Stimulated activated CD4-positive, alpha-beta T cell treated with anti-CD3 and anti-CD28 coated beads, Interleukin-1b, Interleukin-23, amount 100 ng/mL, for 24 hours (primary cell): ENCODE measurements at places on chromosomes 16 and 17.

DNA sequence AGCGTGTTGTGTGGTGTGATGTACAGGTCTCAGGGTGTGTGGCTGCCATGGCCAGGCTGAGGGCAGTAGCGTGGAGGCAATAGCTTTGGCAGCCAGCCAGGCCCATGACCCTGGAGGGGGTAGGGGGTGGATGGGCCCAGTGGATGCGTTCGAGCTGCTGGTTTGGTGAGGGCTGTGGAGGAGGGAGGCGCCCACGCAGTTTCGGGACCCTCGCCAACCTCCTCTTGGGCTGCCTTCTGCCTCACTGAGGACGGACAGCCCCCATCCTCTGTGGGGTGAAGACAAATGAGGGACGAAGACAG, 238.6 kb upstream of the GSE1 start:
- DNase-seq = no peak

GRCh38 chr16:84044118-84044488, 1.5 kb upstream of the SLC38A8 start:
- DNase-seq = no peak

- no peak for DNase-seq
Measured at GRCh38 chr17:78517421-78517820, 59.8 kb downstream of the DNAH17 start.

DNA sequence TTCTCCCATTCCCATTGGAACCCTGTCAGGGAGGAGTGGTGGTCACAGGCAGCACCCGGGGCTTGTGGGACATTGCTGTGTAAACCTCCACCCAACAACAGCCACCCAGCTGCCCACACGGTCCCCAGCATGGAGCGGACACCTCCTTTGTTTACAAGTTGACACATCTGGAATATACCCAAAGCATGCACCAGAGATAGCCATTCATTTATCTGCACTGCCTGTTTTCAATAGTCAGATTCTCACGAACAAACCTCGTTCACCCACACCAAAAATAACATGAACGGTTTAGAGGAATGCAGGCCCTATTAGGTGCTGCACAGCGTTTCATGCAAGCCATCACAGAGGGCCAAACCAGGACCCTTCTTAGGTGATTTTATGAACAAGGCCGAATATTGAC, 244.8 kb downstream of the FOXL1 start:
- no peak for DNase-seq
